ENCODE measurements at places on chromosomes 5 and 9.

- no peak for DNase-seq
Measured at GRCh38 chr5:171622010-171622409, 163.6 kb upstream of the SMIM23 start.

DNA sequence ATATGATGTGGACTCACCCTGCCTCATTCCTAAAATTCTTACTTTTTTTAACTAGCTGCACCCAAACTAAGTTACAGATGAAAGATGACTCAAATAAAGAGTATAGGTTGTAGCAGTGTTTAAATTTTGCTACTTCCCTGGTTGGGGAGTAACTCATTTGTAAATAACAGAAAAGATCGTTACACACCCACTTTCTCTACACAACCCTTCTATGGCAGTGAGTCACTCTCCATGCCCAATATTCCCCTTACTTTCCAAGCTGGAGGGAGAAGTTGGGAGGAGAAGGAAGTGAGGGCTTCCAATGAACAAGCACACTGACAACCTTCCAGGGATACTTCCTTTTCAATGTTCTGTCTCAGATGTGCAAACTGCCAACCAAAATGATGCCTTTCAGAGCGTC is 1.9 kb downstream of the RASEF start:
- no peak for DNase-seq

GRCh38 chr5:32325062-32325461 is 12.3 kb upstream of the MTMR12 start:
- DNase-seq = peak; percentile 91

GRCh38 chr9:137077758-137078693 is 709 bp downstream of the UAP1L1 start:
- DNase-seq = peak; percentile 31

DNA sequence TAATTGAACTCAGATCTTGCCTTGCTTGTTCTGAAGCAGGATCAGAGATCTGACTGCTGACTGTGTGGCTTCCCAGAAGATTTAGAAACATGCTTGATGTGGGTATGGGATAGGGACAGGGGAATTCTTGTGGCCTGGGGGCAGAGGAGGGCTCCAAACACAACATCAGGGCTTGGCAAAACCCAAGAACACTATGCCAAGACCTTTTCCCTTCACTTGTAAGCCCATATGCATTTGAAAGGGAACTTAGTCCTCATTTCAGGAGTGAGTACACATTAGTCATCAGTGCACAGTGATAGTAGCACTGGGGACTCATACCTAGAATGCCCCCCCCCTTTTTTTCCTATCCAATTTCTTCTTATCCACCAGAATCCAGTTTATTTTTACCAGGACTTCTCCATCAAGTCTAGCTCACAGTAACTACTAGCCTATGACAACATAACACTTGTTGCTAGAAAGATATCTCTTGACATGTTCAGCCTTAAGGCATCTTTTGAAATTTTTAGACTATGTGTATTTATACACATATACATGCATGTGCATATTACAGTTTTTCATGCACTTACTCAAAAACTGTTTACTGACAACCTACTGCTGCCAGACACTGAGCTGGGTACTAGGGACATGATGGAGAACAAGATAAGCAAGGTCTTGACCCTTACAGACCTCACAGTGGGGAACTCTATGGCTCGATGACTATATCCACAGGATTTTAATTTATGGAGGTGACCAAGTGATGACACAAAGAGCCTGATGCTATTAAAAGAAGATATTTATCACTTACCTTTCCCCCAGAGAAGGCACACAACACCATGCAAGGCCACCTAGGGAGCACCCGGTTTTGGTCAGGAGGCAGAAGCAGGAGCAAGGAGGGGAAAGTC is 158.3 kb upstream of the MAP3K1 start:
- DNase-seq = no peak

Measured in NCI-H524 (cell line).